Transverse colon (tissue), 4 donors: ENCODE measurements at places on chromosomes 2 and 18.

DNA sequence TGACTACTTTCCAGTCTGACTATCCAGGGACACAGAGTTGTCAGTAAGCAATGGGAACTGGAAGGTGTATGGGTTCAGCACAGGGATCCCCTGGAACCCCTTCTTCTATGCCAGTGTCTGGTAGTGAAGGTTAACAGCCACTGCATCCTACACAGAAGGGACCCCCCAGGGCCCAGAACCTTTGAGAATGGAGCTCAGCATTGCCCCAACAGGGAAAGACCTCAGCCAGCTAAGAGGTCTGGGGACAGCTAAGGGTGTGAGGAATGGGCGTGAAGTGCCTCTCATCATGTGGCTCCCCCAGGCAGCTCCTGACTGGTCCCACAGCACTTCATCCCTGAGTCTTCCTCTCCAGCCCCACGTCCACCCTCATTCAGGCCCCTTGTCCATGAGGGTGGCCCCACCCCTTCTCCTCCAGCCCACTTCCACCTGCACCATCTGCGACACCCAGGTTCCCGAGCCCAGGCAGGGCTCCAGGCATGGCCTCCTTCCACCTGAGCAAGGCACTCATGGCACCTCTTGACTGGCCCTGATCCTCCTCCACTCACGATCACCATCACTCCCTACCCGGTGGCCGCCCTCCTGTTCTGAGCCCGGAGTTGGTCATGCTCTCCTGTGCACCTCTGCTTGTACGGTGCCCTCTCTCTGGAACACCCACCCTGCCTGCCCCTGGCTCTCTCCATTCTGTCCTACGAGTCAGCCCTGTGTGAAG lies 77.1 kb downstream of the SFXN5 start:
- no peak for DNase-seq

GRCh38 chr18:8942021-8942908 lies 160.2 kb upstream of the NDUFV2 start:
- DNase-seq: no peak

DNA sequence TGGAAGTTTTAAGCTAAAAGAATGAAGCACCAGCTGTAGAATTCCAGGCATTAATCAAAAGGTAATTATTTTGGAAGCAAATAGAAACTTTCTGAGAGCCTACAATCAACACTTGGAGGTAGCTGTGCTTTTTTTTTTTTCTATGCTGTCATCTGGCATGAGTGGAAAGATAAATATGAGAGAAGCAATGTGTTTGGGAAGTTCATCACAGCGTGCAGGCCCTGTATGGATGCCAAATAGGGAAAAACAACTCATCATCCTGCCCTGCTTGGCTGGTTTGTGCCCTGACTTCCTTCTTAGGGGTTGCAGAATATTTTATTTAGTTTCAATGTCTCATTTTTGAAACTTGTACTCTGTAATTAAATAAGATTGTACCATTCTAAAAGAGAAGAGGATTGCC lies 437.4 kb downstream of the PIK3C3 start:
- no peak for DNase-seq

DNA sequence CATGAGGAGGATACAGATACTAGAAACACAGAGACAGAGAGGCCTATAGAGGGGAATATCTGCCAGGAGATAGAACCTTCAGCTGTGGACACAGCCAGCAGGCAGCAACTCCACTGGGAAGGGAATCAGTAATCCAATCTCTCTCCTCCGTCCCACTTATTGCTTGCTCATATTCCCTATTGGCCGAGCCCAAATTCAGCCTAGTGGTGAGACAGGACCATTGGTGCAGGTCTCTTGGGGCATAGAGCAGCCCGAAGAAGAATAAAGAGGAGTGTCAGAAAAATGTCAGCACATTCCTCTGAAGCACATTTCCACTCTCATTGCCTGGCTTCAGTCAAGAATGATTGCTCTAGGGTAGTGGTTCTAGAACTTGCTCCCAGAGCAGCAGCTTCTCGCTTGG lies 1091.5 kb upstream of the GYPC start:
- DNase-seq: no peak

- no peak for DNase-seq
Measured at GRCh38 chr2:28004086-28004485, 113.6 kb downstream of the BABAM2 start.

- no peak for DNase-seq
Measured at GRCh38 chr2:185012643-185013042, 414.3 kb downstream of the ZNF804A start.

DNA sequence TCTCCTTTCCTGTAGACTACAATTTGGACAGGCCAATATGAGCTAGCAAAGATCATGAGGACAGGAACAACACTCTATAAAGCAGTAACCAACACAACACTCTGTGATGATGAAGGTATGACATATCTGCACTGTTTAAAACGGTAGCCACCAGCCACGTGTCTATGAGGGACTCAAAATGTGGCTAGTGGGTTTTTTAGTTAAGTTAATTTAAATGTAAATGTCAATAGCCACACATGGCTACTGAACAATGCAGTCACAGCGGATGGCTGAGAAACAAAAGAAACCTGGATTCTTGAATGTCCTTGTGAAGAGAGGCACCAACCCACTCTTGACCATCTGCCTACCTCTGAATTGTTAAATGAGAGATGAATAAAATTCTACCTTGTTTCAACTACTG lies 33.9 kb downstream of the FANCL start:
- DNase-seq: no peak
